ENCODE measurements at places on chromosomes 4 and X. TPM values are rescaled to one million over a fixed set of nuclear protein-coding genes. Genes with fewer than 3 reads are reported as not detected.

- DNase-seq: no peak
Measured at GRCh38 chrX:42567268-42567667, 210.7 kb downstream of the PPP1R2C start.

DNA sequence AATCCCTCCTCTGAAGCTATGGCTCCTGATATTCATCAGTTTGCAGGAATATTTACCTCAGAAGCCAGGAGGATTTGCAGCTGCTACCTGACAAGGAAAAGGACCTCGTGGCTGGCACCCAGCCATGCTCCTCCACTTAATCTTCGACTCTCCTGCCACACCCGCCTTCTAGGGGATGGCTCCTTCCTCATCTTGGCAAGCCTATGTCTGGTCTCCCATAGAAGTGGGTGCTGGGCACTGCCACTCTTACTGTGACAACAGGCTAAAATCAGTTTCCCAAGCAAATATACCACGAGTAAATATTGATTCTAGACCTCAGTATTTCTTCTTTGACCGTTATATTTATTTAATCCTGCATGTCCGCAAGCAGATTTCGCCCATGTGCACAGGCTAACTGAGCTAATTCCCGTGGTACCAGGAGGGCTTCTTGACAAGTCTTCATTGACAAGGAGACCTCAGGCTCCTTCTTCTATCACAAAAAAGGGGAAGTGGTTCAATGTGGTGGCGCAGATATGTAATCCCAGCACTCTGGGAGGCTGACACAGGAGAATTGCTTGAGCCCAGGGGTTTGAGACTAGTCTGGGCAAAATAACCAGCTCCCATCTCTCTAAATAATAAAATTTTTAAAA, 52.6 kb upstream of the DCTD start:
- no peak for DNase-seq

- DNase-seq: no peak
Measured at GRCh38 chr4:1202526-1203011, 30.2 kb upstream of the SPON2 start.

GRCh38 chrX:71251466-71251973, 2.4 kb downstream of the ZMYM3 start:
- no peak for DNase-seq

The DDX53 gene
- total RNA-seq: not detected

- no peak for DNase-seq
Measured at GRCh38 chr4:95086551-95086950, 328.8 kb downstream of the BMPR1B start.

- DNase-seq: no peak
Measured at GRCh38 chrX:120286733-120287512, 24.3 kb downstream of the TMEM255A start.
